ENCODE measurements at places on chromosomes 1 and 21.

GRCh38 chr1:85461216-85461918, 3.6 kb downstream of the DDAH1 start:
- DNase-seq: peak; percentile 90

- DNase-seq: peak; percentile 65
Measured at GRCh38 chr1:180168786-180169639, 14.3 kb downstream of the QSOX1 start.

DNA sequence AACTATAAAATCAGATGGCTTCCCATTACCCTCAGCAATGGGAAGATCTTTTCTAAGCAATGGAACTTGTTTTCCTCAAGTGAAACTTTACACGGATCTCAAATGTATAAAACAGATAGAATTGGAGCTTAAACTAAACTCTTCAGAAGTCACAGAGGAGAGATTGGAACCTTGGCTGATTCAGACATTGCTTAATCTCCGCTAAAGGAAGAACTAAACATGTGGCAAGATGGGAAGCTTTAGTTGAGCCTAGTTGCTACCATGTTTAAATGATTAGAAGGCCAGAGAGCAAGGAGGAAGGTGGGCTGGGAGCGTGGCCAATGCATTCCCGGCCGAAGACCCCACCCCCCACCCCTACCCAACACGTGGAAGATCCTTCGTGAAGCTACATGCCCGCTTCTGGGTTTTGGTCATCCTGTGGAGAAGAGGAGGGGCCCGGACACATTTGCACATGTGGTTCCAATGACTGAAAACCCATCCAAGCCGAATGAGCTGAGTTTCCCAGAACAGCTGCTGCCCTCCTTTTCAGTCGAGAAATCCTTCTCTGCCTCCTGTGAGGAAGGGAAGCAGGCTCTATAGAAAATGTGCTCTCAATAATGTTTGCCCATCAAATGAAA, 164.3 kb downstream of the MIS18A start:
- no peak for DNase-seq

DNA sequence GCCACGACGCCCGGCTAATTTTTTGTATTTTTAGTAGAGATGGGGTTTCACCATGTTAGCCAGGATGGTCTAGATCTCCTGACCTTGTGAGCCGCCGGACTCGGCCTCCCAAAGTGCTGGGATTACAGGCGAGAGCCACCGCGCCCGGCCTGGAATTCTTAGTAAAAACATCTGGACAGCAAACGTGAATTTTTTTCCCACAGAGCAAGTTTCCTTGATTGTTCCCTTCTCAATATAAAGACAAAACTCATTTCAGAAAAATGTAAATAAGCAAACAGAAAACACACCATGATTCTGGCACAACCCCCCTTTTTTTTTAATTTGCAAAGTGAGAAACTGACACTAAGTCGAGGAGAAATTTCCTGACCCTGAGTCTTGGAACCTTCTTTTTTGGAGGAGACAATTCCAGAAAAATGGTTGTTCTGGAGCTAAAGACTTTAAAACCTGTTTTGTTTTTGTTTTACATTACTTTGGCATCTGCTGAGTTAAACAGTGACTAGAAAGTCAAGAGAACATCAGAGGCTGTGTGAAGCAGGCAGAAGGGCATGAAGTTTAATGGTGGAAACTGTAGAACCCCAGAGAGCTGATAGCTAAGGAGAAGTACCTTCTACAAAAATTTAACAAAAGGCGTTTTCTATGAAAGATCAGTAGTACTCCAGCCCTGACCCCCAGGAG, 10.3 kb upstream of the HMGCS2 start:
- peak; percentile 15 for DNase-seq

DNA sequence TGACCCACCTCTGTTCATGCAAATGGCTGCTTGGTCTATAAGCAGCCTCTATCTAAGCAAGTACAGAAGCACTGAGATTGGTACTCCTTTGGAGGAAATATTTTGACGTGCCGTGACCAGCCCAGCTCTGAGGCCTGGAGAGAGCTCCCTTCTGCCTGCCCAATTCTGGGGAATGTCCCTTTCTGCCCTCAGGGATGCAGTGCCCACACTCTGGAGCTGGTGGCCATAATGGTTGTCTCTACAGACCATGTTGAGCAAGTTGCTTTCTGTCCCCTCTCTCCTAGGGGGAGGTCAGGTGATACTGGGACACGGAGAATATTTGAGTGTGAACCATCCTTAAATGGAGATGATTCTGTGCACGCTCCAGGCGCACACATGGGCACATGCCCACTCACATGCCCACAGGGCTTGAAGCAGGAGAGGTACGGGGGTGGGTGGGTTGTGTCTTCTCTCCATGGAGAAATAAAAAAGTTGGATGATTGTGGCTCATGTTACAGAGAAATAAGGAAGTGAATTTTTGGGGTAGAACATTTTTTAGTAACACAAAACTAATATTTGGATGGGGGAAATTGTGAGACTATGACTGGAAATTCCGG, 13.9 kb upstream of the ALPL start:
- DNase-seq: no peak

DNA sequence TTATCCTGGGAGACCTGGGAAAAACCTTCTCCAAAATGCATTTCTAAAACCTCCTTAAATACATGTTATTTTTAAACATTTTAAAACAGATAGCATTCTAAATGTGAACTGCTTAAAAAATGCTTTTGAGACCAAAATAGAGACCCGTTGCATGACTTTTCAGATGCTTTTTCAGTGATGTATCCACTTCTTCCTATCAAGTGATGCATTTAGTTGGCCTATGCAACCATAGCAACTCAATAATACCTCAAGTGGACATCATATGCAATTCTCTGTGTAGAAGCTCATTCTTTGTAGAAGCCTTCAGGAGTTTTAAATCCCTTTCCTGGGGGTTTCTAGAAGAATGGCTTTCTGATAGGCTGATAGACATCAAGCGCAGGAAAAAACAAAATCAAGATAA, 94.5 kb upstream of the RAVER2 start:
- DNase-seq: no peak

DNA sequence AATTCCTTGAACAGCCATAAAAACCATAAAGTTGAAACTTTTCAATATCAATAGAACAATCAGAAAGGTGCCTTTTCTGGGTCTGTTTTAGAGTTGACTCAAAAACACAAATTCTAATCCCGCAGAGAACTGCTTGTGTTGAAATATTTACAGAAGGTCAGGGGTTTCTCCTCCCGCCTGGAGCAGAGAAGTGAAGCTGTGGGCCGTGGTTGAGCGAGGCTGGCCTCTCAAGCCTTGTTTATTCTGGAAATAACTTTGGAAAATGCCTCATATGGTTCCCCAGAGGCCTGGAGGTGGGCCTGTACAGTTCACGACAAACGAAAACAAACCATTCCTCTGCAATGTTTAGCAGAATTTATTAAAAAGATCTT, 90.8 kb upstream of the ERRFI1 start:
- DNase-seq: peak; percentile 75
